Heart left ventricle (tissue), 16 donors: ENCODE measurements at places on chromosomes 7 and 10.

DNA sequence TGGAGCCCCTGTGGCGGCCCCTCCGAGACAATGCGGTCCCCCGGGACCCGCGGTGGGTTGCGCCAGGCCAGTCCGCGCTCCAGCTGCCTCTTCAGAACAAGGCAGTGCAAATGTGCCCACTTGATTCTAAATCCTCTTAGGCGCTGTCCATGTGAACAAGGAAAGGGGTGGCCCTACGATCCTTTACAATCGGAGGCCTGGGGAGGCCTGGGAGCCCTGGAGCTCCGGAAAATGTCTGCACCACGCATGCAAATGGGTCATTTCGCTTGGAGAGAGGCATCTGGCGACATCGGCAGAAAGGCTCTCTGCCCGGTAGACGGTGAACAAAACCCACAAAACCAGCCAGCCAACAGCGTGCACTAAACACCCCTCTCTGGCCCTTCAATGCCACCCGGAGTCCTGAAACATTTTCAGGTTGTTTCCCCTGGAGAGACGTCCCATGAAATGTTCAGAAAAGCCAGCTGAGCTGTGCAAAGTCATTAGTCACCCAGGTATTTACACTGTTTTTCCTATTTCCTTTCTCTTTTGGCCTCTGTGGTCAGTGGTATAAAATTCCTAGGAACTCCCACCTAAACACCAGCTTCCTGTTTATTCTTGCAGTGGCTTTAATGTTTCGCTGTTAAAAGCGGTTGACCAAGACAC is 102.8 kb upstream of the ZNF438 start:
- no peak for DNase-seq

- no peak for DNase-seq
Measured at GRCh38 chr7:33157781-33158180, 28.4 kb downstream of the BBS9 start.

GRCh38 chr7:123177442-123177841 is 22.3 kb downstream of the SLC13A1 start:
- DNase-seq: no peak

DNA sequence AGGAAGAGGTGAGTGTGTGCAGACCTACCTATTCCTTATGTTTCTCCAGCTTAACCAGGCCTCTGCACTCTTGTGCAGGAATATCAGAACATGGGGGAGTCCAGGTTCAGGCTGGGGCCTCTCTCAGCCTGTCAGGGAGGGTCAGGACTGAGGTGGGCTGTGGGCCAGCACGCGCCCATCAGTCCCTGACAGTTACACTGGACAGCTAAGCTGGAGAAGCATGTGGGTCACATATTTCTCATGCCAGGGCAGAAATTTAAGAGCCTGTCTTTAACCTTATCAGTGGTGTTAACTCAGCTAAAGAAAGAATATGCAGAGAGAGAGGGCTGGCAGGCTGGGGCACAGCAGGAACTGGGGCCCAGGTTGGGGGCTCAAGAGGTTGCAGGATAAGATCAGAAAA is 8.7 kb upstream of the POLD2 start:
- peak; percentile 59 for DNase-seq

DNA sequence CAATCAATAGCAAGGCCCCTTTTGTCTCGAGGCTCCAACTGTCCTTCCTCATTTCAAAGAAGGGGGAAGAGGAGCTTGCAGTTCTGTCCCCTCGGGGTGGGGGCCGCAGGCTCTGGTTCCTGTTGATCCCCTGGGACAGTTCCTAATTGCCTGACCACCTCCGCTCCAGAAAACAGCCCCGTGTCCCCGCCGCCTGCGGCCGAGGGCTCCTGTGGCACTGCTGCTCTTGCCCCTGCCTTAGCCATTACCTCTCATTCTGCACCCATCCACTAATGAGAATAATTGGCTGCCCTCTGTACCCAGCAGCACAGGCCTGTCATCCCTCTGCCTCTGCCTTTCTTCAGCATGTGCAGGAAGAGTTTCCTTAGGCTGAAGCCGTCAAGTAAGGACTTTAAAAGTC is 668.3 kb upstream of the FOXK1 start:
- DNase-seq: no peak

DNA sequence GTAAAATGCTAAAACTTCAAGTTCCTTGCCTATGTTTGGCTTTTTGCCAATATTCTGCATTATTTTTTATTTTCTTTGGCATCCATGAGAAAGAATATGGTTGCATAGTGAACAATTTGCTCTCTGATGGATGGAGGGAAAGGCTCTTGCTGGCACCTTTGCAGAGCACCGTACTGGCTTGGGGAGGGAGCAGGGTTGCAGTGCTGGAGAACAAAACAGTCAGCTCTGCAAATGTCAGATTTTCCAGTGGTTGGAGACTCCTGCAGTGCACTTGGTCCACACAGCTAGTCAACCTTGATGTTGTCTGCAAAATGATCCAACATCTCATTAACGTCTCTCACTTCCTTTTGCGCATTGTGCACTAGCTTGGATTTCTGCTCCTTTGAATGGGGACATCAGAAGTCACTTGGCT is 100.8 kb downstream of the ANLN start:
- DNase-seq: no peak

GRCh38 chr7:119783799-119784198 is 489.2 kb upstream of the KCND2 start:
- DNase-seq: peak; percentile 30

- no peak for DNase-seq
Measured at GRCh38 chr7:100574362-100575205, 884 bp upstream of the SAP25 start.

- no peak for DNase-seq
Measured at GRCh38 chr7:18846765-18847215, 270.6 kb downstream of the TWIST1 start.

DNA sequence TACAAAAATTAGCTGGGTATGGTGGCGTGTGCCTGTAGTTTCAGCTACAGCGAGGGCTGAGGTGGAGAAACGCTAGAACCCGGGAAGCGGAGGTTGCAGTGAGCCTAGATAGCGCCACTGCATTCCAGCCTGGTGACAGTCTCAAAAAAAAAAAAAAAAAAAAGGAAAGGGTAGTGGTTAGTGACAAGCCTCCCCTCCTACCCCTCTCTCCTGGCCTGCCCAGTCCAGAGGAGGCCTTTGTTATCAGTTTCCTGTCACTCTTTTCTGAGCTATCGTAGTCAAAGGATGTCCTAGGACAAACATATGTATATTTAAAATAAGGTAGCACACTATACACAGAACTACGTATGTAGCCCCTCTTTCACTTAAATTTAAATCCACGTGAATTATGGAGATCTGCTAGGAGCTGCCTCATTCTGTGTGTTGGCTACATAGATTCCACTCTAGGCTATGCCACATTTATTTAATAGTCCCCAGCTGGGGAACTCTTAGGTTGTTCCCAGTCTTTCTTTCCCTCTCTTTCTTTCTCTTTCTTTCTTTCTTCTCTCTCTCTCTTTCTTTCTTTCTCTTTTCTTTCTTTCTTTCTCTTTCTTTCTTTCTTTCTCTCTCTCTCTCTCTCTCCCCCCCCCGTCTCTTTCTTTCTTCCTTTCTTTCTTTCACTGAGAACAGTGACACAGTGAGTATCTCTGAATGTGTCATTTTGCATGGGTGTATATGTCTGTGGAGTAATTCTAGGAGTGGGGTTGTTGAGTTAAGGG is 3.9 kb downstream of the TSPAN15 start:
- DNase-seq: no peak

GRCh38 chr7:94050046-94050445 is 45.9 kb upstream of the BET1 start:
- no peak for DNase-seq

DNA sequence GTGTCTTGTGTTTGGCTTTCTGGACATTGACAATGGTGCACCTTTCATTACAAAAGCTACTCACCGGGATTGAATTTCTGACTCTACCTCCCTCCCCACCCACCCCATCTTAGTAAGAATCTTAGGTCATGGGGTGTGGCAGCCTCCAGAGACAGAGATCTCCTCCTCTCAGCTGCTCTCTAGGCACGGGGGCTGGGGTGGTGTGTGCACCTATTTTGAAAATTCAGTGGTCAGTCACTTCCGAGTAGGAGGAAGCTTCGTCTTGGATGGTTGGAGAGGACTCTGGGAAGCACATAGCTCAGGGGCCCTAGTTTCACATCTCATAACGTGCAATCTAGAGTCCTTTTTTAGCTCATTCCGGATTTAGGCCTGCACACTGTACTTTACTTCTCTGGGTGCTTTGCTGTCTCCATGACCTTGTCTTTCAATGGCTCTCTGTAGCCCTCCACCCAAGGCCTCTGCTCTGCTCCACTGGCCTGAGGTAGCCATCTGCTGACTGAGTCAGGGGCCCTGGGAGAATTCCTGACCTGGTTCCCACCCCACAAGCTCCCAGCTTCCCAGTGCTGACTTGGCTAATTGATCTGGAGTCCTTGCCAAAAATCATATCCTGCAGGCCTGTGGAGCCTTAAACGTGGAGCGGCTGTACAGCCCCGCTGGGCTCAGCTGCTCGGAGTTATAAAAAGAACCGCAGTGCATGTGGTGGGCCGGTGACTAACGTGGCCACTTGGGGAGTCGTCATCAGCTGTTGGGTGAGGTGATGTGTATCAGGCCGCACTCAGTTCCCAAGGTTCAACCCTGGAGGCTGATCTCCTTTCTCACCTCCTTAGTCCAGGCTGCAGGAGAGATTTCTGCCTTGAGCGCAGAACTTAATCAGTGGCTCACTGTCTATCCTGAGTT is 19.3 kb upstream of the ADAMTS14 start:
- peak; percentile 90 for DNase-seq

DNA sequence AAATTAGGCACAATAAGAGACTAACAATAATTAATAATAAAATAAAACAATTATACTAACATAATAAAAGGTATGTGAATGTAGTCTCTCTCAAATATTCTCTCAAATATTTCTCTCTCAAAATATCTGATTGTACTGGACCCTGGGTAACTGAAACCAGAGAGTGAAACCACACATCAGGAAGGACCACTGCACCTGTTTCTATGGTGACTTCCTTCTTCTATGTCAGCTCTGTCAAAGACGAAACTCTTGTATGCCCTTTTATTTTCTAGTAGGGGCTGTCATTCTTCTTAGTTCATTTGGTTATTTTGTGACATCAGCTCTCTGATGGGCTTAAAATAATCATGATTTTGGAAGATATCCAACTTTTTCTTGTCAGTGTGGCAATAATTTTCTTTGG is 428.0 kb upstream of the TPK1 start:
- no peak for DNase-seq

DNA sequence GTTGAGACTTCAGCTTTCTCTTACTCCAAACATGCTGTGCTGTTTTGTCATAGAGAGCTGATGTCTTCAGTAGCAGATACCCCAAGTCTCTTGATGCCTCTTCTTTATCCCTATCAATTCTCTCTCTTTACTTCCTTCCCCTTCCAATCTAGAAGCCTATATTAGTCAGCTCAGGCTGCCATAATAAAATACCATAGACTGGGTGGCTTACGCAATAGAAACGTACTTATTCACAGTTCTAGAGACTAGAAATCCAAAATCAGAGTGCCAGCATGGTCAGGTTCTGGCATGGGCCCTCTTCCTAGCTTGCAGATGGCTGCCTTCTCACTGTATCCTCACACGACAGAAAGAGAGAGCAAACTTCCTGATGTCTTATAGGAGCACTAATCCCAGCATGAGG is 9.0 kb upstream of the GARS1 start:
- DNase-seq: no peak

GRCh38 chr10:8049045-8049864 is 5.2 kb upstream of the GATA3 start:
- DNase-seq: no peak

- DNase-seq: no peak
Measured at GRCh38 chr10:79052291-79053080, 16.3 kb upstream of the ZMIZ1 start.

- DNase-seq: no peak
Measured at GRCh38 chr7:78327718-78328117, 529.1 kb downstream of the PHTF2 start.

DNA sequence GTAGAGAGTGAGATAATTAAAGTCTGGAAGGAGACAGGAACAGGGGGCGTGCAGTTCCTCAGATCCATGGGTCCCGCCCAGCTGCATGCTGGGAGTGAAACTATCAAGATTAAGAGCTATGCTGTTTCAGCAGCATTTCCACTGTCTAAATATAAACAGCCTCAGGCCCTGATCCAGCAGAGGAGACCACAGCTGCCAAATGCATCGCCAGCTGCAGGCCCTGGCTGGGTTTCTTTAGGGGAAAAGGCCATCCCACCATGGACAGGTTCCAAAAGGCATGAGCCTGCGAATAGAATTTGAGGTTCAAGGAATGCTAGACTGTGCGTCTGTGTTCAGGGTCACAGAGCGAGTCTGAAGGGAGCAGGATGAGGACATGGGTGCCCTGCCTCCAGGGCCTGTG is 411.4 kb downstream of the PAXIP1 start:
- DNase-seq: no peak

GRCh38 chr10:120614680-120615079 is 157.7 kb downstream of the PLPP4 start:
- DNase-seq: no peak

GRCh38 chr7:16930946-16931345 is 49.2 kb upstream of the AGR3 start:
- DNase-seq: no peak

DNA sequence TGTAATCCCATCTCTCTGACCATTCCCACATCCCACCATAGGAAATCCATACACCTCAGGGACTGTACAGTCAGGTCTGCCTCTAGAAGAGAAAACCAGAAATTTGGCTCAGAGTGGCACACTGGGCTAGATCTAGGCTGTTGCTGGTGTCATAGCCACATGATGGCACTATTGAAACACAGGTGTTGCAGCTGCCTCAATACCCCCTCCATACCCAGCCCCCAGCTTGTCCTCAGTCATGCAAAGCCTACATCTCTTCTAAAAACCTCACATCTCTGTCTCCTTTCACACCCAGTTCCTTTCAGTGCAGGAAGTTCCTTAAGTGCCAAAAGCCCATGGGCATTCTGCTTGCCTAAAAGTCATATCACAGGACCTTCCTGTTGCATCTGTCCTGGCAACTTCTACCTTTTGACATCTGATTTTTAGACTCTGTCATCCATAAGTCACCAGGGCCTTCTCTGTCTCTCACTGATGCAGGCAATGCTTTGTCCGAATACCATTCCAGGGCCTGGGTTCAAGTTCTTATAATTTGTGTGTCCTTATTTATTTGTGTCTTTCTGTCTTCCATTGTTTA is 27.0 kb upstream of the HIBADH start:
- DNase-seq: no peak

DNA sequence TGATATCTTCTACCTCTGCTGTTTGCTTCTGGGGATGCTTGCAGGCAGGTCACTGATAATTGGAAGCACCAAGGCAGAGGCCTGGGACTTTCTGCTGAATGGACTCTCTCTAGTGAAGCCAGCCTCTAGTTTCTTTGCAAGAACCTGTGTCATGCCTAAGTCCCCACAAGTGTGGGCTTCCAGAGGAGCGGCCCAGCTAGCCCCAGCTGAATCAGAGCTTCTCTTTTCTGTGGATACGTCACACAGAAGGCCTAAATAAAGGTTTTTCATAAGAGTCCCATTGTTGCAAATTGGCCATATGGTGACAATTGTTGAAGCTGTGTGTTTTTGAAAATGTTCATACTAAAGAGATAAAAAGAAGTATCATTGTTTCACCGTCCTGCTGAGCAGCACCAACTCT is 6.8 kb upstream of the OPALIN start:
- no peak for DNase-seq

DNA sequence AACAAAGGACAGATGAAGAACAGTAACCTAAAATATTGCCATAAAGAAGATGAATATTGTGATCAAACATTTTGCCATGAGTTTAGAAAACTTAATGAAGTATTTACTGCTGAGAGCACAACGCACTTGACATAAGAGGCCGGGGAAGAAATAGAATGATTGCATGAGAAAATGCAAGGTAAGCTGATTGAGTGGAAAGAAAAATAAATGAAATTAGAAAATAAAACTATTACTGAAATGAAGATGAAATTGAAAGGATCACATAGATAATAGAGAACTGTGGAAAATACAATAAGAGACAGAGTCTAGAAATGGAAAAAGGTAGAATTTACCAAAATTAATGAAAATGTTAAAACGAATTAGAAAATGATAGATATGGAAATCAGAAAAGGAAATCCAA is 10.1 kb downstream of the RAB18 start:
- no peak for DNase-seq
